ENCODE measurements at places on chromosomes 3 and 15.
A peak's percentile ranks its signal among the peaks of the same experiment; 100 is the strongest.

GRCh38 chr15:66032006-66032405 is 162.7 kb downstream of the RAB11A start:
- DNase-seq = no peak

DNA sequence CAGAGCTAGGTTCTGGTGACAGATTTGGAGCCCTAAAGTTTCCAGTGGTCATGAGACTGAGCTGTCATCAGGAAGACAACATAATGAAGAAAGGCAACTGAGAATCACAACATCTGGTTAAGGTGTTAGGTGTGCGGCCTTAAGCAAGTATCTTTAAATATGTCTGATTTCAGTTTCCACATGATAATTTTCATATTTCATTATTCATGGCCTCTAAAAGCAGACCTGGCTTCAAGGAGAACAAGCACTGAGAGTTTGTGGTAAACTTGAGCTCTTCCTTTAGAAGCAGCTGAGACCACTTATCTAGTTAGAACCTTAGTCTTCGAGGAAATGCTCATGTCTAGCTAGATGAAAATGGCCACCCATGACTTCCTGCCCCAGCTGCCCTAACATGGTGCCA is 25.7 kb upstream of the MYLK start:
- no peak for DNase-seq

DNA sequence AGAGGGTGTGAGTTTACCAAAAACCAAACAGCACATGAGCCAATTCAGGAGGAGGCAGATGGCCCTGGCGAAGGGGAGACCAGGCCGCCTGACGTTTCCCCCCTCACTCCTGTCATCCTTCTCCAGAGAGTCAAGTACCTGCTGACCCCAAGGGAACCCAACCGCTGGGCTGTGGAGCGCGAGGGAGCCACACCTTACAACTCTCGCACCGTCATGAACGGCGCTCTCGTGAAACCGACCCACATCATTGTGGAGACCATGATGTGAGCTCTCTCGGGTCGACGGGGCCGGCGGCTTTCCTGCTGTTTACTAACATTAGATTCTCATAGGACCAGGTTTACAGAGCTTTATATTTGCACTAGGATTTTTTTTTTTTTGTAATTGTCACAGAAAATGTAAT is 55.4 kb downstream of the GRIP2 start:
- no peak for DNase-seq

GRCh38 chr15:98583771-98584430 is 64.4 kb upstream of the IGF1R start:
- no peak for DNase-seq

DNA sequence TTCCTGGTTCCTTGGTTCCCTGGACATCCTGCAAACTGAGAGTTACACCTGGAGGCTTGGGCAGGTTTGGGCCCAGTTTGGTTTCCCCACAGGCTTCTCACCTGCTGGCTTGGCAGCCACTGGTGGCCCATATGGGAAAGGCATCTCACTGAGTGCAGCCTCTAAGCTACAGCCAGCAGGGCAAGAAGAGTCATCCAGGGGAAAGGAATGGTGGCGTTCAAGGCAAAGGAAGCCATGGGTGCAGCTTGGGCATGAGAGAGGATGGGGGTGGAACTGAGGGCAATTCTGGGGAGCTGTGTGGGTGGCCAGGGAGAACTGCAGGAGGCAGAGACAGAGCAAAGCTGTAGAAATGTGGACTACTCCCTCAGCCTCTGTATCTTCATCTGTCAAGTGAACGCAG is 106.4 kb downstream of the EPHB1 start:
- DNase-seq = no peak

GRCh38 chr15:78102211-78102610 is 9.8 kb downstream of the SH2D7 start:
- DNase-seq = no peak

DNA sequence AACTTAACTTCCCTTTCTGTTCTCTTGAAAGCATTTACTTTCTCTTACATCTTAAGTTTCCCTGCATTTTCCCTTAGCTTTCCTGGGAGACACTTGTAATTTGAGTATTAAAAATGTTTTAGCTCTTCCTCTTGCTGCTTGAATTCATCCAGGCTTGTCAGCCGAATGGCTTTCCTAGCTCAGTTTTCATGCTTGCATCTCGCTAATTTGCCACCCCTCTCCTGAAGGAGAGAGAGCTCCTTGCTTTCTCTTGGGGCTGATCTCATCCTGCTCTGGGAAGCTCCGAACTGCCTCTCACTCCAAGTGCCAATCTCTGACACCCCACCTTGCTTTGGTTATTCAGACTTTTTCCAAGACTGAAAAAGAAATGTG is 374.6 kb upstream of the TBL1XR1 start:
- no peak for DNase-seq

GRCh38 chr3:2853651-2854050 is 256.5 kb downstream of the IL5RA start:
- no peak for DNase-seq

GRCh38 chr3:5239602-5240001 is 52.1 kb downstream of the EDEM1 start:
- DNase-seq = peak; percentile 40

DNA sequence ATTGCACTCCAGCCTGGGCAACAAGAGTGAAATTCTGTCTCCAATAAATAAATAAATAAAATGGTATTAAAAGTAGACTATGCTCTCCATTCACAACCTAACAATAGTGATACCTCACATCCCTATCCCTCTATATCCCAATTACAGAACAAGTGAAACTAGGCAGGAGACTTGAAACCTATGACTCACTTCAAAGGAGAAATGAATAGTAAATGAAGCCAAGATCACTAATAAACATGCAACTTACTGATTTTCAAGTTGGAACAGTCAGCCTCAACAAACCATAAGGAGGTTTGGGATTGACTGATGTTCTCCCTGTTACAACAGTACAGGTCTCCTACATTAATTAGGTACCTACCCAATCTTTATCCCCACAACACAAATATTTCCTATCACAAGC is 103.4 kb downstream of the GSK3B start:
- DNase-seq = peak; percentile 23

- DNase-seq = no peak
Observed at GRCh38 chr3:143974271-143975238, 2.9 kb downstream of the DIPK2A start.

- DNase-seq = no peak
Observed at GRCh38 chr15:81265256-81265943, 58.5 kb downstream of the STARD5 start.

DNA sequence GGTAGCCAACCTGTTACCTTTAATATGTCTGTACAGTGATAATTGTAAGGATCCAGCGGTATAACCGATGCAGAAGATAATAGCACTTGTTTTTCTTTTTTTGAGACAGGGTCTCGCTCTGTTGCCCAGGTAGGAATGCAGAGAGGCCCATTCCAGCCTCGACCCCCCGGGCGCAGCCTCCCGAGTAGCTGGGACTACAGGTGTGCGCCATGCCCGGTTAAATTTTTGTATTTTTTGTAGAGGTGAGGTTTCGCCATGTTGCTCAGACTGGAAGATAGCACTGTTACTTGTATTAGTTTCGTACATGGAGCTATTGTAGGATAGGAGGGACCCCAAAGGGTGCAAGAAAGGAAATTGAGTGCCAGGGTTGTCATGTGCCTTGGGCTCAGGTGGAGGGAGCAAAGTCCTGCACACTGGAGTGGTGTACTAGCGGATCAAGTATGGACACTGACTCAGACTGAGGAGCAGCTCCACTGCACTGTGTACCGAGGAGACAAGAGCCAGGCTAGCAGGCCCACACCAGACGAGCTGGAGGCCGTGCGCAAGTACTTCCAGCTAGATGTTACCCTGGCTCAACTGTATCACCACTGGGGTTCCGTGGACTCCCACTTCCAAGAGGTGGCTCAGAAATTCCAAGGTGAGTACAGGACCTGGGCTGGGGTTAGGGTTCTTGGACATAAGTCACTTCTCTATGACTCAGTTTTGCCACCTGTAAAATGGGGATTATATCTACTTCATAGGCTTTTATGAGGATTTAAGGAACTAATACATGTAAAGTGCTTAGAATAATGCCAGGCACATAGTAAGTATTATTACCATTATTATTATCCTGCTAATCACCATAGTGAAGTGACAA is 1.0 kb downstream of the OGG1 start:
- DNase-seq = peak; percentile 33

- DNase-seq = no peak
Observed at GRCh38 chr3:12895391-12896062, 54.2 kb upstream of the RPL32 start.

- DNase-seq = no peak
Observed at GRCh38 chr3:135136361-135137100, 341.5 kb downstream of the EPHB1 start.

GRCh38 chr3:184789314-184789998 is 22.5 kb upstream of the VPS8 start:
- DNase-seq = no peak

GRCh38 chr3:135456108-135456790 is 509.3 kb upstream of the PPP2R3A start:
- DNase-seq = no peak

GRCh38 chr3:152289708-152290107 is 21.0 kb downstream of the MBNL1 start:
- no peak for DNase-seq

DNA sequence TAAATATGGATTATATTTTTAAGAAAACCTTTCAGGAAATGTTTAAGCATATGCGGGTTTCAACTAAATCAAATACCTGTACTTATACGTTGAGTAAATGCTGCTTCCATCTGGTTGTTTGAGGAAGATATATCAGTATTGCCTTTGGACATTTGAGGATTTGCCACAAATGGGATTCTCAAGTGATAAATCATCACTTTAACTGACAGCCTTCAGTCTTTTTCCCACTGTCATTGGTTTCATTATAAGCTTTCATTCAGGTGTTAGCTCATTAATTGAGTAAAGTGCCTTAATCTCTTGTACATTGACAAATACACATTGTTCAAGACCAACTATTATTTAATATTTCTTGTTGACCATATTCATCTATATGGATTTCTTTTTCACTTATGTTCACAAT is 217.2 kb downstream of the EDEM1 start:
- no peak for DNase-seq

- peak; percentile 82 for DNase-seq
Observed at GRCh38 chr3:171005648-171006047, 20.9 kb downstream of the SLC2A2 start.

- DNase-seq = no peak
Observed at GRCh38 chr3:115706311-115706829, 83.1 kb downstream of the GAP43 start.
